A375 (cell line): ENCODE measurements at places on chromosomes 3 and 15. TPM values are rescaled to one million over a fixed set of nuclear protein-coding genes. Genes with fewer than 3 reads are reported as not detected.

The TNFAIP8L3 gene
- total RNA-seq, result not detected in 2 replicates

The IL17RD gene
- 2.0 TPM in 2 replicates for total RNA-seq

The FGD5 gene
- total RNA-seq, result not detected in 2 replicates

The ATP13A5 gene
- total RNA-seq, result not detected in 2 replicates

The NPAP1 gene
- total RNA-seq, result under 0.01 TPM in 1 of 2 replicates, not detected in the other

The IQSEC1 gene
- total RNA-seq, result 15.7 and 17.1 TPM in 2 replicates

The ZNF80 gene
- not detected in 2 replicates for total RNA-seq

The MKRN3 gene
- 9.4 and 13.0 TPM in 2 replicates for total RNA-seq

The ITIH1 gene
- total RNA-seq, result not detected in 2 replicates

The COLQ gene
- 1.2 and 2.5 TPM in 2 replicates for total RNA-seq

The ILDR1 gene
- total RNA-seq, result not detected in 2 replicates

The GOLGA8H gene
- 0.15 and 0.32 TPM in 2 replicates for total RNA-seq

The NEK11 gene
- total RNA-seq, result 1.0 TPM in 2 replicates

The HOMER2 gene
- 16.3 and 18.2 TPM in 2 replicates for total RNA-seq

The OXTR gene
- total RNA-seq, result 1.1 and 1.2 TPM in 2 replicates

The IL17RB gene
- total RNA-seq, result not detected in 2 replicates

The SLC2A2 gene
- total RNA-seq, result not detected in 2 replicates

The CELSR3 gene
- total RNA-seq, result 7.3 and 7.9 TPM in 2 replicates

The ZMAT3 gene
- 1.9 and 3.3 TPM in 2 replicates for total RNA-seq

The MST1R gene
- total RNA-seq, result 1.3 and 1.4 TPM in 2 replicates

The ANKUB1 gene
- not detected in 2 replicates for total RNA-seq

The LRRC15 gene
- total RNA-seq, result 0.11 and 0.32 TPM in 2 replicates
